NCI-H1436 treated with DMSO at 0.1 percent for 48 hours (cell line): ENCODE measurements at places on chromosomes 1 and 21.

- no peak for DNase-seq
Observed at GRCh38 chr1:175602026-175602585, 141.3 kb downstream of the TNR start.

GRCh38 chr21:15521644-15522001, 208.2 kb upstream of the USP25 start:
- no peak for DNase-seq

- DNase-seq = no peak
Observed at GRCh38 chr1:15758953-15759661, 512 bp downstream of the FBLIM1 start.

DNA sequence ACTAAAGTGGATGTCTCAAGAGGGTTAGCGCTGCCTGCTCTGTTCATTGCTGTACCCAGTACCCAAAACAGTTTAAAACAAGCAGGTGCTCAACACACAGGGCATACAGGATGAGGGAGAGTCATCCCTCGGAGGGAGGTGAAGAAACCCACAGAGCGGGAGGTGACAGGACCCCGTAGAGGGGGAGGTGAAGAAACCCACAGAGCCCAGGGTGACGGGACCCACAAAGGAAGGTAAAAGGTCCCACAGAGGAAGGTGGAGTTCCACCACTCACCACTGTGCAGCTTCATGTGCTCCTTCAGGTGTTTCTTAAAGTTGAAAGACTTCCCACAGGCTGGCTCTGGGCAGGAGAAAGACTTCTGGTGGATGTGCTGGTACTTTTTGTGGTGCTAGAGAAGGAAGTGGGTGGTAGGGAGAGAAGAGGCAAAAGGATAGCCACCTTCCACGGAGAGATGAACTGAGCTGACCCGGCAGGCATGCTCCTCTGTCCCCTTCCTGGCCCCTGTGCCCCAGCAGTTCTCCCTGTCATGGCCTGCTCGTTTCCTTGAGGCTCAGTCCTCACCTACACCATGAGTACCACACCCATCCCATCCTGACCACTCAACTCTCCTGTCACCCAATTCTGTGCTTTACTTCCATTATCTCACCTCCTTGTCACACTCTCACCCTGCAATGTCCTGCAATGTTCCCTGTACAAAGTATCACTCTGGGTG, 5.1 kb downstream of the ZNF692 start:
- DNase-seq = no peak

DNA sequence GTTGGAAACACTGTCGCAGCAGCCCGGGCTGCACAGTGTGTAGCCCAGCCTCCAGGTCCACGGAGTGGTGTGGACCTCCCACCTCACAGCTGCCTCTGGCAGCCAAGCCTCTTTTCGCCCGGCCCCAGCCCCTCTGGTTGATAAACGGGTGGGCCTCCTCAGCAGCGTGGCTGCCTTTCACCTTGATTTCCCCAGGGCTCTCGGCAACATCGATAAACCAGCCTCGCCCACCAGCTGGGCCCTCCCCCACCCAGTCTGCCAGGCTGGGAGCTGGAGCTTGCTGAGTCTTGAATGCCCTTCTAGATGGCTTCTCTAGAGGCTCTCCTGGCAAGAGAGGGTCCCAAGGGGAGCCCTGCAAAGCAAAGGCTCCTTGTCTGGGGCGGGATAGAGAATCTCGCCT, 31.0 kb upstream of the LHX4 start:
- no peak for DNase-seq

GRCh38 chr1:52263153-52263910, 102.7 kb downstream of the CC2D1B start:
- no peak for DNase-seq

DNA sequence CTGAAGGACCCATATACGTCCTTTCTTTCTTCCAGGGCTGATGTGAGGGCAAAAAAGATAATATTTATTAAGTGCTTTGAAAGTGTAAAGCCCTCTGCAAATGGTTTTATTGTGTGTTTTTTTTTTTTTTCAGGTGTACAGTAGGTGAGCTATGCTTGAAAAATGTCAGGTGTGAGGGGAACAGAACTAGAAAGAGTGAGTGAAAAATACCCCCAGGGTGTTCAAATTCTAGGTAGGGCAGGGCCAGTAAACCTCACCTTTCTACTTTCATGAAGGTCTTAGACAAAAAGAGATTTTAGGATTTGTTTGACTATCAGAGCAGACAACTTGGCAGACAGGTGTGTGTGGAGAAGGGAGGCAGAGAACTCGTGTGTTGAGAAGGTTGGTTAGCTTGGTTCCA, 51.3 kb downstream of the ARHGEF11 start:
- DNase-seq = no peak

- DNase-seq = no peak
Observed at GRCh38 chr1:2314273-2314802, 77.0 kb downstream of the MORN1 start.

- no peak for DNase-seq
Observed at GRCh38 chr1:107900090-107900945, 64.7 kb downstream of the VAV3 start.

DNA sequence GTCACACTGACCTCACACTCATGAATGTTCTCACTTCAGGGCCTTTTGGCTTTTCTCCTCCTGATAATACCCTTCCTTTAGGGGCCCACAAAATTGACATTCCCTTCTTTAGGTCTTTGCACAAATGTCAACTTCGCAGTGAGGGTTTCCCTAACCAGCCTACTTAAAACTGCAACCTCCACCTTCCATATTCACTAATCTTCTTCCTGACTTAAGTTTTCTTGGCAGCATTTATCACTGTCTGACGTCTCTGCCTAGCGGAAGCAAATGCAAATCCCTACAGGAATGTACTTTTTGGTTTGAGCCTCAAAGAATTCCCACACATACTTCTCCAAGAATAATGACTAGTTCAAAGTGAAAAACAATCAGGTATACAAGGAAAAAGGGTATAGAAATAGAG, 32.8 kb downstream of the INTS7 start:
- DNase-seq = no peak

GRCh38 chr1:56578963-56579875, at the start of gene PLPP3:
PLPP3 (minus strand) TSS chr1:56579563; CDS start chr1:56579016, 547 bp downstream.
- DNase-seq = no peak

GRCh38 chr21:25556091-25556490, 51.2 kb downstream of the MRPL39 start:
- DNase-seq = no peak

GRCh38 chr1:172356620-172357019, 63.9 kb upstream of the C1orf105 start:
- no peak for DNase-seq

DNA sequence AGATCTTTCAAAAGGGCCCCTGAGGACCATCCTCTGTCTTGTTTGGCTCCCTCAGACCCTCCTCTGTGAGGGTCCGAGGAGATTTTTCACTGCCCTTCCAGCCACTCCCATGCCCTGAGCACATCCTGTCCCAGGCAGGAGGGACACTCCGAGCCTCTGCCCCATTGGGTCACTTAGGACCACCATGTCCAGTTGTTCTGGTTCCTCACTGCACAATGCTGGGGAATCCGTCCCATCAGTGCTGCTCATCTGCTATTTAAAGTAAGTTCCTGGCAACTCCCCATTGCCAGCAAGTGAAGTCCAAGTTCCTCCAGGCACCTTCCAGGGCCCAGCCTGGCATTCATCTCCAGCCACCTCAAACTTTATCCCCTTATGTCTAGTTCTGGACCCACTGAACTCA, 117.5 kb upstream of the GRIK3 start:
- DNase-seq = no peak

GRCh38 chr21:33185852-33186251, 43.9 kb upstream of the IFNAR2 start:
- DNase-seq = no peak

GRCh38 chr1:111952125-111952657, 37.3 kb downstream of the KCND3 start:
- no peak for DNase-seq

DNA sequence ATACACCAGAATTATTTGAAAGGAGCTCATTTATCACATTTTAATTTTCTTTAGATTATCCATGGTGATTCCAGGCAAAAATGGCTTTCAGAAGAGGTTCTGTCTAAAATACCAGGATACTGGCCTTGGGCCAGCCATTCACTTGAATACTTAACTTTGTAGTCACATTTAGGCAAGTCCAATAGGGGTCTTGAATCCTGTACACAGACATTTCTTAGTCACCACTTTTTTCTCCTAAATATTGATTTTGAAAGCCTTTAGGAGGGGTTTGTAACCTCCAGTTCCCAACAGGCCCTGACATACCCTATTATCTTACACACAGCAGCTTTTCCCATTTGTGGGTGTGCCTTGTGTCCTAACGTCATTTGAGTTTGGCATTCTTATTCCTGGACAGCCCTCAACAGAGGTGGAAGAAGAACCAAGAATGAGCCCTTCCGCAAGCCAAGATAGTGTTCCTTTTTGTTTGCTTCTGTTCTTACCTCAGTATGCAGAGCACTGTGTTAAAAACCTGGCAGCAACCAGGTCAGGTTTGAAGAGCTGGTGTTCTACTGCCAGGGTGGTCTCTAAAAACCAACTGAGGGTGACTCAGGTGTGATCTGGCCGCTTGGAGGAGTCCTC, 19.5 kb downstream of the MAP3K7CL start:
- no peak for DNase-seq

- DNase-seq = no peak
Observed at GRCh38 chr1:151635479-151636072, 23.7 kb downstream of the SNX27 start.
